Activated T-cell treated with anti-CD3 and anti-CD28 coated beads, Interleukin-2, amount 50 U/mL, for 72 hours (primary cell): ENCODE measurements at places on chromosomes 7 and 10. TPM values are rescaled to one million over a fixed set of nuclear protein-coding genes. Genes with fewer than 3 reads are reported as not detected.

The DENND11 gene
- 48.7 TPM for total RNA-seq

The MCM7 gene
- total RNA-seq: 270 TPM

DNA sequence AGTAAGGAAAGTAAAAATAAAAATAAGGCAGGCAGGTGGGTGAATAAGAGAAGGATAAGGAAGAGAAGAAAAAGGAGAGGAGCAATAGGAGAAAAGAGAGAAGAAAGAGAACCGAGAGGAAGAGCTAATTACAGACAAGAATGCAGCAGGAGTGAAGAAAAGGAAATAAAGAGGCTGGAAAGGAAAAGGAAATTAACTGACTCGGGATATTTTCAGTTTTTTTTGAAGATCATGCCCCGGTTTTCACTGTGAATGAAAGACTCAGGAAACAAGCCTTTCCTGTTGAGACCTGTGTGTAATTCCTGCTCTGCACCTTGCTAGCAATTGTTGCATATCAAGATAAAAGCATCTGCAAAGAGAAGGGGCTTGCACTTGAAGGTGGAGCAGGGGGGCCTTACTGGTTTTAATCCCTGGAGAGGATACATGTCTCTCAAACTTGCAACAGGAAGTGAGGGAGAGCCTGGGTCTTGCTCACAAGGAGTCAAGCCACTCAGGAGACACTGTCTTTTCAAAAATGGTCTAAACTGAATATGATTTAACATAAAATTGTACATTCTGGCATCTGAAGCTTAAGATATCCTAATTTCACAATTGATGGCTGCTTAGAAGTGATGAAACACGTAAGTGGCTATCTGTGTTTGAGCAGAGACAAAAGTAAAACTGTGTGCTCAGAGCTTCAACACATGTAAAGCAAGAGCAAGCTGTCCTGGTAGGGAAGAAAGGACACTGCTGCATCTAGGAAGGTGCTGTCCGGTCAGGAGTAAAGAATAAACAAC is 157.6 kb downstream of the FAM107B start:
- peak overlapping the region; percentile 4 for H3K27ac ChIP-seq
- H3K27me3 ChIP-seq: no peaks in the 10 kb centered on the region
- H3K4me1 ChIP-seq: peaks cover 38% of the 10 kb centered on the region
- H3K36me3 ChIP-seq: no peaks in the 10 kb centered on the region

DNA sequence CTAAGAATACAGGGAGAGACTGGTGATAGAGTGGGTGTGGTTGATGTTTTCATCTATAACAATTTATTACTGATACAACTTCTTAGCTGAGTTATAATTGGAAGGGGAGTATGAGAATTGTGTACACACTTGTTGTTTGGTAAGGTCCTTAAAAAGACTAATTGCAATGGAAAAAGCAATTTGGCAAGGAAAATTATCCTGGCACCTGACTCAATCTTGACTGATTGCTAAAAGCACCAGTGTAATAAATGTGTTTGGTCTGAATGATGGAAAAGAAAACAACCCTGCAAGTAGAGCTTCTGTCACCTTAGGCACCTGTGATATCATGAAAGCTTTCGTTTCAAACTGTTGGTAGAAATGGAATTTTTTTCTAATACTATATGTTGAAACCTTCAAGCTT is 6.7 kb upstream of the GSDME start:
- H3K27ac ChIP-seq: no peak overlapping the region
- H3K36me3 ChIP-seq: peaks cover 5% of the 10 kb centered on the region
- H3K27me3 ChIP-seq: peaks cover 54% of the 10 kb centered on the region
- no peaks in the 10 kb centered on the region for H3K4me1 ChIP-seq
- no peak overlapping the region for H3K4me3 ChIP-seq

- H3K27ac ChIP-seq: no peak overlapping the region
- H3K27me3 ChIP-seq: no peaks in the 10 kb centered on the region
- no peak overlapping the region for H3K4me3 ChIP-seq
- DNase-seq: no peak
- H3K4me1 ChIP-seq: no peaks in the 10 kb centered on the region
- H3K36me3 ChIP-seq: no peaks in the 10 kb centered on the region
Observed at GRCh38 chr7:78716876-78717275, 736.6 kb downstream of the MAGI2 start.

GRCh38 chr10:71882813-71883659 is 32.0 kb upstream of the PSAP start:
- DNase-seq: no peak
- peaks cover 6% of the 10 kb centered on the region for H3K27me3 ChIP-seq
- H3K4me3 ChIP-seq: no peak overlapping the region

GRCh38 chr10:49318755-49319154 is 19.8 kb downstream of the C10orf71 start:
- H3K4me1 ChIP-seq: no peaks in the 10 kb centered on the region
- no peak for DNase-seq
- no peak overlapping the region for H3K4me3 ChIP-seq
- H3K27ac ChIP-seq: no peak overlapping the region
- peaks cover under 1% of the 10 kb centered on the region for H3K27me3 ChIP-seq
- H3K36me3 ChIP-seq: no peaks in the 10 kb centered on the region

DNA sequence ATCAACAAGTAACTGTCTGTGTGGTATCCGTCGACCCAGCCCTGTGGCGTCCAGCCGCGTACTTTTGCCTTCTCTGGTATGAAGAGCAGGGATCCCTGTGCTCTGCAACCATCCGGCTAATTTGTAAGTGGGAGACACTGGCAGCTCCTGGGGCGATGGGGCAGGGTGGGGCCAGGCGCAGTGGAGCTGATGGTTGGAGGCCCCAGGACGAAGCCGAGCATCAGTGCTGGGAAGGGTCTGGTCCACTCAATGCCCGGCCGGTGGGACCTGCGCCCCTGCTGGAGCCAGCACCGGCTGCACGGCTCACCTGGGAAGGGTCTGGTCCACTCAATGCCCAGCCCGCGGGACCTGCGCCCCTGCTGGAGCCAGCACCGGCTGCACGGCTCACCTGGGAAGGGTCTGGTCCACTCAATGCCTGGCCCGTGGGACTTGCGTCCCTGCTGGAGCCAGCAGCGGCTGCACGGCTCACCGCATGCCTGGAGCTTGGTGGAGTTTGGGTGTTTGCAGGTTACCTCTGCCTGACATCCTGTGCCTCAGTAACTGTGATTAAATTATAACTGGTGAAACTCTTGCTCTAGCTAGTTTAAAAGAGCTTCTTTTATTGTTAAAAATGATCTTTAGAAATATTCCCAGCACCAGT is 96.1 kb downstream of the NKX6-2 start:
- no peak for DNase-seq
- H3K27ac ChIP-seq: no peak overlapping the region
- peaks cover 5% of the 10 kb centered on the region for H3K36me3 ChIP-seq
- no peak overlapping the region for H3K4me3 ChIP-seq
- H3K27me3 ChIP-seq: no peaks in the 10 kb centered on the region
- H3K4me1 ChIP-seq: peaks cover 14% of the 10 kb centered on the region
